ENCODE measurements at places on chromosomes 7 and 10.
A peak's percentile ranks its signal among the peaks of the same experiment; 100 is the strongest.

- DNase-seq = no peak
These were observed 198.3 kb downstream of the PLXNA4 start for GRCh38 chr7:132377703-132378584.

GRCh38 chr10:62917475-62918238, 101.5 kb upstream of the EGR2 start:
- DNase-seq = no peak

DNA sequence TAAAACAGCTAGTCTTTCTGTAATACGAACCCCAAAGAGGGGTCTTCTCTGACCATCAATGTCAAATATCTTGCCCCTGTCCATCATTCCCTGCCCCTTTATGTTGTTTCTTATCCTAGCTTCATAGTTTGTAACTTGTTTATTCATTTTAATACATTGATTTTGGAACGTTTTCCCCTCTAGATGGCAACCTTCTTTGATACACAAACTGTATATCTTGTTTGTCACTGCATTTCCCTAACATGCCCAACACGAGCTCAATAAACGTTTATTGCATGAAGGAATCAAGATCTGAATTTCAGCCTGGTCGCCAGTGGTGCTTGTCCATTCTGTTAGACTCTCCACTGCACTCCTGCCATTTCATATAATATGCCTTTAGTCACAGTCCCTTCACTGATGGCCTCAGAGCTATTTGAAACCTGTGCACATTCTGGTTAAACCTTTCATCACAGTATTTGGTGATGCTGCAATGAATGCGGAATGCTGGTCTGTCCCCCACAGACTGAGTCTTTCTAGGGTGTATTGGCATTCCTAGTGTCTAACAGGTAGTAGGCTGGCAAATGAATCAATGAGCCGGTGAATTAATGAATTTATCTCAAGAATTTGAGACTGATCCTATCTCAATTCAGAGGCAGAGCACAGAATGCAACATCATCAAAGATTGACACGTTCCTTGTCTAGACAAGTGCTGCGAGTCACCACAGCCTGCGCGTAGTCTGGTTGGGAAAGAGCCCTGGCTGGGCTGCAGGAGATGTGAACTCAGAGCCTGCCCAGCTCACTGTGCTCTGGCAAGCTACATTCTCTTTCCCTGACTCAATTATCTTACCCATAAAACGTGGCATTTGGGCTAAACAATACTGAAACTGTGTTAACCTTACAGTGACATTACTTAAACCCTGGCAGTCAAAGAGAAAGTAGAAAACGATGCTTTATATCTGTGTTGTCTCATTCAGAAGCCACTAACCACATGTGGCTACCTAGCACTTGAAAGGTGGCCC, 55.2 kb upstream of the FRMD4A start:
- peak; percentile 57 for DNase-seq

GRCh38 chr10:96967847-96968246, 135.7 kb downstream of the LCOR start:
- no peak for DNase-seq

GRCh38 chr7:121077165-121077630, 88.7 kb downstream of the CPED1 start:
- no peak for DNase-seq

GRCh38 chr10:21910798-21911197, 92.7 kb downstream of the DNAJC1 start:
- DNase-seq = no peak

GRCh38 chr7:21923658-21924057, 22.0 kb downstream of the CDCA7L start:
- no peak for DNase-seq

- no peak for DNase-seq
These were observed 21.9 kb upstream of the ECHDC3 start for GRCh38 chr10:11720260-11720741.

DNA sequence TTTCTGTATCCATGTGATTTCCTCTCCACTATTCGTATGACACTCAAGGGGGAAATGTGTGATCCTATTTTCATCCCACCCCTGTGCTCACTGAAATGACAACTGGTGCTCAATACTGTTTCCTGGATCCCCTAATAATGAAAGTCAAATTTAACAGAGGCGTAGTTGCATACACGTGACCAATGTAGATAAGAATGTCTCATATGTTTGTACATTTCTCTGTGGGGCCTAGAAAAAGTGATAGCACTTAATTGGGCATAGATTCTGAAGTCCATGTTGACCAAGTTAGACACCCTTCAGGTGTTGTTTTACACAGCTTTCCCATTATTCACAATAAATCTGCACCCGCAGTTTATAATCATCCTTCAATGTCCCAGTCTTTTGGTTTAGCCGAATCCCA, 59.1 kb downstream of the JAZF1 start:
- DNase-seq = no peak

- no peak for DNase-seq
These were observed 13.6 kb downstream of the VPS50 start for GRCh38 chr7:93245525-93246432.

GRCh38 chr7:47702080-47702479, 120.2 kb upstream of the TNS3 start:
- DNase-seq = no peak

DNA sequence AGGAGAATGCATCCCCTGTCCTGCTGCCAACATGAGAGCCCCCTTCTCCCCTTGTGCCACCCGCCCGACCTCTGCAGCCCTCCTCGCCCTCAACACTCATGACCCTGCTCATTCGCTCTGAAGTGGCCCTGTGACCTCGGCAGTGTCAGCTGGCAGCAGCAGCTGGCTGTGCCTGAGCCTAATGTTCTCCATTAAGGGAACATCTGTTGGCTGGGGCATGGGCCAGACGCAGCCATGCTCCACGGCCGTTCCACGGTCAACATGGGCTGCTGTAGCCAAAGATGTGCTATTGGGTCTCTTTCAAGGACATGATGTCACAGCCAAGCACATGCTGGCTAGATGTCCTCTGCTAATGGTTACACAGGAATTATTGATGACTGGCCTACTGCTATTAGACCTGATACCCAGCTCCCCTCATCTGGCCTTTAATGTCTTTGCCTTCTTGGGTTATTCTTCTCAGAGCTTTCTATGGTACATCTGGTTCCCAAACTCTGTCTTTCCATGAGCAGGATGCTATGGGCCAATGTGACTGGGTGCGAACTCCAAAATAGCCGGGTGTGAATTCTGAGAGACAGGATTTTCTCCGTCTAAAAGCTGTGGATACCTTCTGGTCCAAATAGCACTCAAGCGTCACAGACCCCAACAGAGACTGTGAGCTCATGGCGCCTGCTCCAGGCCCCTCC, 22.4 kb downstream of the ADCYAP1R1 start:
- no peak for DNase-seq

GRCh38 chr7:51071427-51071826, 245.2 kb downstream of the COBL start:
- DNase-seq = no peak

GRCh38 chr7:128166603-128167041, 74.5 kb upstream of the LEP start:
- DNase-seq = no peak

DNA sequence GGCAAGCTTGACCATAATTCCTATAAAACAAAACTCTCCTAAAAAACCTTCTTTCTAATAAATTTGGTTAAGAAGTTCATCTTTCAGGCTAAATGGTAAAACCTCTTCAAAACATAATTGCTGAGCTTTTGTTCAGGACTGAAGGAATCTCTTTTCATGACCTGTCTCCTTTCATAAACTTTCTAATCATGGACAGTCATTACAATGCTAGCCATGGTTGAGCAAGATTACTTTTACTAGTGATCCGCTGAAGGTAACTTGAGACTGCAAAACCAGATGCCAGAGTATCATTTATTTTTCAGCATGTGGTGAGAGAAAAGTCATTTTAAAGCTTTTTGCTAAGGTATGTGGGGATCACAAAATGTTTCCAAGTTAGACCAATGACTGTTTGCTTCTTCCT, 186.4 kb upstream of the RHOBTB1 start:
- DNase-seq = no peak

GRCh38 chr7:148242294-148242821, 348.2 kb upstream of the C7orf33 start:
- DNase-seq = peak; percentile 1

- no peak for DNase-seq
These were observed 87.4 kb upstream of the RSU1 start for GRCh38 chr10:16904639-16905061.

GRCh38 chr10:29600067-29600466, 34.7 kb downstream of the SVIL start:
- no peak for DNase-seq

- DNase-seq = no peak
These were observed 37.4 kb downstream of the GOT1 start for GRCh38 chr10:99393036-99393435.

DNA sequence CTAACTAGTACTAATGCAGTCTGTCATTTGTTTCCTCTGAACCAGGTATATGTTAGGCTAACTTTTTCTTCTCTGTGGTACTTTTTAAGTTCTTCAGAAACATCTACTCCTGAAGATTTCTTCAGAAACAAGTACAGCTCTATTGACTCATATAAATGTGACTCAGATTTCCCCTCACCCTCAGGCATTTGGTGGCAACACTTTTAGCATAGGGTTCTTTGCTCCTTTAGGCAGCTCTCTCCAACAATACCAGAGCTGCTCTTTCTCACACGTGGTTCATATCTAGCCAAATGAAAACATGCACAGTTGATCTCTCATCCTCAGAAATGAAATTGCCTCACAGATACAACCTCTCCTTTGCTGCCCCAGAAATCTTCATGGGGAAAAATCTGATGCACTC, 939.8 kb downstream of the SORCS1 start:
- no peak for DNase-seq

GRCh38 chr10:97858001-97858439, 8.4 kb downstream of the GOLGA7B start:
- no peak for DNase-seq

DNA sequence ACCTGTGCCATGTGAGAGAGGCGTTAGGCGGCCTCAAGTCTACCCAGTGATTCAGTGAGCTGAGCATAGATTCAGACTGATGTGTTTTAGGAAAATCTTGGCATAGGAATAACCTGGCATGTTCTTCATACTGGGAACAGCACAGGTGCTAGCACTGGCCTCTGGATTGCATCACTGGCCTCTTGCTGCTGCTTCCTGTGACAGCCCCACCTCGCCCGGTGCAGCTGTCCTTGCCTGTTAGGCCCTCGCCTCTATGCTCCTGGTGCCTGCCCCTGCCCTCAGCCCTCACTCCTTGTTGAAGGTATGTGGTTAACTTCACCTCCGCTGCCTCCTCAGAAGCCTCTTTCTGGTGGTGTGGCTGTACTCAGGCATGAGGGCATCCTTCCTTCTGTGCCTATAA, 46.2 kb downstream of the BLNK start:
- DNase-seq = no peak

- no peak for DNase-seq
These were observed 78.3 kb upstream of the TMEM72 start for GRCh38 chr10:44832595-44833390.

GRCh38 chr7:16135658-16136057, 285.7 kb downstream of the CRPPA start:
- DNase-seq = no peak

DNA sequence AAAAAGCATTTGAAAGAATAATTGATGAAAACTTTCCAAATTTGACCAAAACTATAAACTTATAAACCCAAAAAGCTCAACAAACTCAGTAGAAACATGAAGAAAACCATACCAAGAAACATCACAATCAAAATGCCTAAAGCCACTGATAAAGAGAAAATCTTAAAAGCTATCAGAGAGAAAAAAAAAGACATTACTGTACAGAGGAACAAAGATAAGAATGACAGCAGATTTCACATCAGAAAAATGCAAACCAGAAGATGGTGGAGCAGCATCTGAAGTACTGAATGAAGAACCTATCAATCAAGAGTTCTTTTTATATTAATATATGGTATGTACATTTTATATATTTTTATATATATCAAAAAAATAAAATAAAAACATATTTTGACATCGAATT, 2.4 kb upstream of the GPAM start:
- DNase-seq = no peak

GRCh38 chr10:49106451-49106850, 8.9 kb downstream of the VSTM4 start:
- no peak for DNase-seq

GRCh38 chr7:3860932-3861331, 559.9 kb downstream of the SDK1 start:
- no peak for DNase-seq

DNA sequence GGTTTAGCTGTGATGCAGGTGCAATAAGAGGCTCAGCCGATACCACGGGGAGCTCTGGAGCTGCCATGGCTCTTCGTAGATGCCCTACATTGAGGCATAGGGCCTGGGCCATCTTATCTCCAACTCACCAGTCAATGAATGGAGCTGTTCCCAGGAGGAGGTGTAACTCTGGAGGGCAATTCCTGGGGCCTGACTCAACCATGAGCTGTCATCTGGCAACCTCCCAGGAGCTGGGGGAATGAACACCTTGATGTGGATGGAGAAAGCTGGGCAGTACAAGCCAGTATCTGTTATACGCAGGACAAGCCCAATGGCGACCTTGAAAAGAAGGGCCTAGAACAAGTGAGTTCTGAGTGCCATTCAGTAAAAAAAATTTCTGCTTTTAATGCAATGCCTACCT, 224.0 kb upstream of the PLXDC2 start:
- no peak for DNase-seq

- DNase-seq = no peak
These were observed 1.2 kb downstream of the SLC4A2 start for GRCh38 chr7:151060416-151061212.

- DNase-seq = no peak
These were observed 8.4 kb upstream of the LGI1 start for GRCh38 chr10:93749218-93749799.

DNA sequence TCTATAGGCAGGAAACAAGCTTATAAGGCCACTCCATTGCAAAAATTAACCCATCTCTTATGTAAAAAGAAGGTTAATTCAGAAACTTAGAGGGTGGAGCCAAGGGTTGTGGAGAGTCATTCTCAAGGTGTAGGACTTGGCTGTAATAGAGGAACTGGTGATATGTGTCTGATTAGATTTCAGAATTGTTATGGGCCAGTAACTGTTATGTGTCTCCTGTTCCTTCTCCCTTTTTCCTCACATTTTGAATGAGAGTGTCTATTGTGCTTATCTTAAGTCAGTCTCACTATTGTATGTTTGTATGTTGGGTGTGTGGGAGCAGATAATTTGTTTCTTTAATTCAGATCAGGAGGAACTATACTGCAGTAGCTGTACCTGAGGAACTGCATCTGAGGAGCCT, 49.1 kb downstream of the AHCYL2 start:
- no peak for DNase-seq

- DNase-seq = no peak
These were observed 7.0 kb downstream of the GPRIN2 start for GRCh38 chr10:46549171-46550075.

DNA sequence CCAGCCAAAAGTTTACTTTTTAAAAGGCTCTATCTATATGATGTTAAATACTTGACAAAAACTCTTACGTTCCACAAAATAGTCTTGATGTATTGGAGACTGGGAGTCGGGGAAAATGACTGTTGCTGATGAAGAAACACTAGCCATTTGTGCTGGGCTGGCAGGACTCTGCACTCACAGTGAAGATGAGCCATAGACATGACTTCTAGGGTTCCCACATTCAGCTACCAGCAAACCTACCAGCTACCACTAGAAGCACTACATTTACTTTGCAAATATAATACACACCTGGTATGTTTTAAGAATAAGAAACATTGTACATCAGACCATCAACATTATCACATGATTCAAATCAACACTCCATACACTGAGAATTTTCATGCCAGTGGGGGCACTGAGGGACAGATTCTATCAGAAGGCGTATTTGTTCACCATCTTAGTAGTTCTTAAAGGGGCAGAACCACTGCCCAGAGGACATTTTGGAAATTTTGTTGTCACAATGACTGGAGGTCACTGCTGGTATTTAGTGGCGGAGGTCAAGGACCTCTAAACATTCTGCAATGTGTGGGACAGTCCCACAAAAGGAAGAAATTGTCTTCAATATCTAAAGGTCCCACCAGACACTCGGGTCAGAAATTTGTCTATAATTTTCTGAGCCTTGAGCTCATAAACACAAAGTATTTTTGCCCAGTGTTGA, 52.3 kb downstream of the PARD3 start:
- no peak for DNase-seq

Measured in amniotic stem cell (primary cell).